ENCODE measurements at places on chromosomes 7 and 10.

- no peak for DNase-seq
- H3K36me3 ChIP-seq = peaks cover 5% of the 10 kb centered on the region
- H3K27ac ChIP-seq = no peak overlapping the region
- H3K4me3 ChIP-seq = no peak overlapping the region
These were observed 140.1 kb upstream of the JCAD start for GRCh38 chr10:30199376-30200016.

GRCh38 chr10:100866575-100867098 is 46.1 kb upstream of the SLF2 start:
- no peaks in the 10 kb centered on the region for H3K36me3 ChIP-seq
- H3K4me1 ChIP-seq = peaks cover 6% of the 10 kb centered on the region
- no peak overlapping the region for H3K4me3 ChIP-seq
- H3K27me3 ChIP-seq = peaks cover 42% of the 10 kb centered on the region

DNA sequence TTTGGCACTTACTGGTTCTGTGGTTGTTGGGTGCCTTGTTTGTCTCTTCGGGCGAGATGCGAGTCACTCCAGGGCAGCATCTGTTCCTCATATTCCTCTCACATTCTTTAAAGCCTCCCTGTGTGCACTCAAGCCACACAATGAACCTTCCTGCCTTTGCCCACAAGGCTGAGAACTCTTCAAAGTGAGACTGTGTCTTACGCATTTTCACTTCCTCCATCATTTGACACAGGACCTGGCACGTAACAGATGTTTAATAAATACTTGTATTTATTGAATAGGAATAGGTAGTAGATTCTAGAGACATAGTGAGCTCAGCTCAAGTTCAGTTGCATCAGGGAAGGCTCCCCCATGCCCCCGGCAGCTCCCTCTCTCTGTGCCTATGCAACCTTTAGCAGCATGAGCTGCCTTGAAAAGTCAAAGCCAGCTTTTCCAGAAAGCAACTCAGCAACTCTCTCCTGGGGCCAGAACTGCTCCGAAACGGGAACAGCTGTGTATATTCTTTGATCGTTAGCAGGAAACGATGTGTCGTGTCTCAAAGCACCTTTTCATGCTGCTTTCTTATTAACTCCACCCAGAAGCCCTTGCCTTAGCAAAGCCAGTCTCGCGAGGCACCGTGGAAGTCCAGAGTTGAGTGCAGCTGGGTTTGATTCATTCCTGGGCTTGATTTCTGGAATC is 97.5 kb downstream of the PFKFB3 start:
- H3K4me3 ChIP-seq = peak overlapping the region; percentile 72
- peak overlapping the region; percentile 74 for H3K27ac ChIP-seq
- peak; percentile 47 for DNase-seq
- H3K27me3 ChIP-seq = no peaks in the 10 kb centered on the region
- H3K4me1 ChIP-seq = peaks cover 70% of the 10 kb centered on the region

DNA sequence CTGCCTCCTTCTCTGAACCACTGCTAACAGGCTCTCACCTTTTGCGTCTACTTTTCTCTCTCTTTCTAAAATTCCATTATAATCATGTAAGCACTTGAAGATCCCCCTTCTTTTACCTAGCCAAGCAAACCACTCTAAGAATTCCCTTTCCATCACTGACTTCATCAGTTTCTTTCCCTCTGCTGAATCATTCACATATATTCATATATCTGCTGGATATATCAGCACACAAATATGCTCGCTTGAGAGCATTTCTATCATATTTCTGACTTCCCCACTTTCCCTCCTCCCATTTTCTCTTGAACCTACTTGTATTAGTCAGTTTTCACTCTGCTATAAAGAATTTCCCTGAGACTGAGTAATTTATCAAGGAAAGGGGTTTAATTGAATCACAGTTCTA is 84.2 kb upstream of the LRRN3 start:
- no peak overlapping the region for H3K27ac ChIP-seq
- no peaks in the 10 kb centered on the region for H3K27me3 ChIP-seq
- H3K36me3 ChIP-seq = no peaks in the 10 kb centered on the region

GRCh38 chr7:110065121-110065520 is 1025.8 kb upstream of the LRRN3 start:
- no peak overlapping the region for H3K27ac ChIP-seq
- no peak for DNase-seq
- no peak overlapping the region for H3K4me3 ChIP-seq
- H3K27me3 ChIP-seq = no peaks in the 10 kb centered on the region
- no peaks in the 10 kb centered on the region for H3K36me3 ChIP-seq

DNA sequence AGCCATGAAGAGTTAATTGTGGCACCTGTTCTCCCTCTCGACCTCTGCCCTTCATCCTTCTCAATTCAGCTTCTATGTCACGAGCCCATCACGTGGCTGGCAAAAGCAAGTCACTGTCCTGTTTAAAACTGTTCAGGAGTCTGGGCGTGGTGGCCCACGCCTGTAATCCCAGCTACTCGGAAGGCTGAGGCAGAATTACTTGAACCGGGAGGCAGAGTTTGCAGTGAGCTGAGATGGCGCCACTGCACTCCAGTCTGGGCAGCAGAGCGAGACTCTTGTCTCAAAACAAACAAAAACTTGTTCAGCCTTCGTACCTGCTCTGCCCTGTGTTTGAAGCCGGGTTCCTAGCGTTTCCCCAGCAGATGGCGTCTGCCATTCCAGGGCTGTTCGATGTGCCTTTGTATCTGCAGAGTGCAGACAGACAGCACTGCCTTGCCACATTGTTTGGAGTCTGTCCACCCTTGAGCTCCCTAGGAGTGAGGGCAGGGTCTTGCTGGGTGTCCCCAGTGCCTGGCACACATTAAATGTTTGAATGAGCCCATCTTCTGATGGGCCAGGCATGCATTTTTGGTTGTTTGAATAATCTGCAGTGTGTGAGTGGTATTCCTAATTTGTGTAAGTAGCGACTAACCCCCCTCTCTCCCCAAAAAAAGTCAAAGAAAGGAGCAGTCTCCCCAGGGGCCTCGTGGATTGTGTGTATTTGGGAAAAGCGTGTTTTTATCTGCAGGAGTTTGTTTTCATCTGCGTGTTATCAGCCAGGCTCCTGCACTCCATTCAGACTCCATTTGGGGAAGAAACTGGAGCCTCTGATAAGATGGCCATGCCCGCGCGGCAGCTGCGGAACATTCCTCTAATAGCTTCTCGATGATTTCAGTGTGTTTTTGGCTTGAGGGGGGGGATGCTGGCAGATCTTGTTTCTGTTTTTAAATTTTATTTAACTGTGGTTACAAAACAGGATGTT is 61.2 kb downstream of the DNAJB6 start:
- H3K36me3 ChIP-seq = peaks cover 3% of the 10 kb centered on the region
- H3K4me3 ChIP-seq = no peak overlapping the region
- DNase-seq = no peak

DNA sequence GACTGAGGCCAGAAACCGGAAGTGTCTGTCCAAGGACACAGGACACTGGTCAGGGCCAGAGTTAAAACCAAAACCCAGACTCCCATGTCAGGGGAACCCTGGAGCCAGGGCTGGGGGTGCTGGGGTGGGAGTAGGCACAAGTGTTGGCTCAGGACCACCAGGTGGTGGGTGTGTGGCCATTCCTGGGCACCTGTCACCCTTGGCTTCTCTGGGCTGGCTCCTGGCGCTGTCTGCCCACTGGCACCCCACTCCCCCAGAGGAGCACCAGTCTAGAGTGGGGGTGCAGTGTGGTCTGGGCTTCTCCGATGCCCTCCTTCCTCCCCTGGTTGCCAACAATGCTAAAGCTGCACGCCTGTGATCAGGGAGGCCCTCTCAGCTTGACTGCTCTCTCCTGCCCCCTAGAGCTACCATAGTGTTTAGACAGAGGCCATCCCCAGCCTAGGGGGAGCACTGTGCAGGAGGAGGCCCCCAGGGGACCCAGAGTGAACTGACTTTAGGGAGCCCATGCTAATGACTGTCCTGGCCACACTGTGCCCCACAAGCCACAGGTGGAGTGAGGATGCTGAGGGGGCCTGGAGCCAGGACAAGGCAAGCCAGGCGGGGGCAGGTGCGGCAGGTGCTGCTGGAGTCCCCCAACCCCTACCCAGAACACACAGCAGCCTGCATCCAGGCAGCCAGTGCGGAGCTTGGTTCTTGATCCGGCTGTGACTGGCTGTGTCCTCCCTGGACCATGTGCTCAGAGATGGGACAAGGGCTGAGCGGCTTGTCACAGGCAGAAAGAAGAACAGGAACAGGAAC is 11.0 kb downstream of the RASGEF1A start:
- no peak overlapping the region for H3K4me3 ChIP-seq
- DNase-seq = peak; percentile 56
- H3K4me1 ChIP-seq = no peaks in the 10 kb centered on the region
- H3K36me3 ChIP-seq = no peaks in the 10 kb centered on the region
- no peak overlapping the region for H3K27ac ChIP-seq

DNA sequence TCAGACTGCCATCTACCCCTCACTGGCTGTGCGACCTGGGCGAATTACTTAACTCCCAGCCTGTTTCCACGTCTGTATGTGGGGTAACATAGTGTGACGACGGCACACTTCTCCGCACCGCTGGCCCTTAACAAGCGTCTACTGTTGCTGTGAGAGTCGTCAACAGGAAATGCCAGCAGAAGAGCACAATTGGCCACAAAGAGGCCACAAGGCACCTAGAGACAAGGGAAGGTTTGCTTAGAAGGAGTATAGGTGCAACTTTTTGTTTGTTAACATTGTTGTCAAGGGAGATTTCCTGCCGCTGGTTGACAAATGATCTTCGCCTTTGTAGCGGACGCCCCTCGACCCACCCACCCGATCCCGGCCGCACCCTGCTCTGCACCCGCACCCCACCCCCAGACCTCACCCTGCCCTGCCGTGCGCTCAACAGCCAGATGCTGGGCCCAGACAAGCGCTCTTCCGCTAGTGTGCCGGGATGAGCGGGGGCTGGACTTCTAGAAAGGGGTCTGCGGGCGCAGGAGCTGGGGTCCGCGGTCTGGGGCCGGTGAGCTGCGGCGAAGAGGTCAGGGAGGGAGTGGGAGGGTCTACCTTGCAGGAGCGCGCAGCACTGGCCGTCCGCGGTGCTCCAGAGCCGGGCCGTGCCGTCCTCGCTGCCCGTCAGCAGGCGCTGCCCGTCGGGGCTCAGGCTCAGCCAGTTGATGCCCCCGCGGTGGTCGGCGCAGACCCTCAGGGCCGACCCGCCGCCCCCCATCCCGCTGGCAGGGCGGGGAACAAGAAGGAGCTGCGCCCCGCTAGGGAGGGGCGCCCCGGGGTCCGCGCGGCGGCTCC is 785 bp downstream of the WDR86 start:
- no peaks in the 10 kb centered on the region for H3K36me3 ChIP-seq
- H3K27me3 ChIP-seq = peaks cover 39% of the 10 kb centered on the region
- DNase-seq = peak; percentile 31
- H3K27ac ChIP-seq = peak overlapping the region; percentile 75
- H3K4me3 ChIP-seq = peak overlapping the region; percentile 81

- no peak overlapping the region for H3K4me3 ChIP-seq
- H3K4me1 ChIP-seq = no peaks in the 10 kb centered on the region
- no peak for DNase-seq
- H3K27ac ChIP-seq = no peak overlapping the region
- no peaks in the 10 kb centered on the region for H3K36me3 ChIP-seq
- no peaks in the 10 kb centered on the region for H3K27me3 ChIP-seq
These were observed 117.1 kb downstream of the ZMIZ1 start for GRCh38 chr10:79185796-79186374.

GRCh38 chr7:73708961-73709549 is 10.4 kb downstream of the STX1A start:
- no peak overlapping the region for H3K27ac ChIP-seq
- no peak for DNase-seq
- peaks cover 17% of the 10 kb centered on the region for H3K4me1 ChIP-seq
- H3K27me3 ChIP-seq = no peaks in the 10 kb centered on the region
- H3K36me3 ChIP-seq = no peaks in the 10 kb centered on the region
- no peak overlapping the region for H3K4me3 ChIP-seq

DNA sequence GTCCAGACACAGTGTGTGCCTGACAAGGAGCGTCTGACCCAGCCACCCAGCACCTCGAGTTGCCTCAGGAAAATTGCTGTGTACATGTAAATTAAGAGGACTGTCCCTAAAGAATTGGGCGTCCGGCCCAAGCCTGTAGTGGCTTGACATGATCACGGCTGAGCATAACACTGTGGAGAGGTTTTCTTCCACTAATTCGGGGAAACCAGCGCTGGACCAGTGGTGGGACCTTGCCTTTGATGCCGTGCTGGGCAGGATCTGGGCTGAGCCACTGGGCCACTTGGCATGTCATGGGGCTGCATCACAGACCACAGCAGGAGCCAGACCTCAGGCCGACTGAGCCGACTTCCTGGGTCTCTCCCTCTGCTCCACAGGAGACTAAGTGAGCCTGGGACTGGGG is 282.5 kb downstream of the GLRX3 start:
- no peaks in the 10 kb centered on the region for H3K36me3 ChIP-seq
- H3K27ac ChIP-seq = no peak overlapping the region
- H3K27me3 ChIP-seq = peaks cover 20% of the 10 kb centered on the region
- no peaks in the 10 kb centered on the region for H3K4me1 ChIP-seq

DNA sequence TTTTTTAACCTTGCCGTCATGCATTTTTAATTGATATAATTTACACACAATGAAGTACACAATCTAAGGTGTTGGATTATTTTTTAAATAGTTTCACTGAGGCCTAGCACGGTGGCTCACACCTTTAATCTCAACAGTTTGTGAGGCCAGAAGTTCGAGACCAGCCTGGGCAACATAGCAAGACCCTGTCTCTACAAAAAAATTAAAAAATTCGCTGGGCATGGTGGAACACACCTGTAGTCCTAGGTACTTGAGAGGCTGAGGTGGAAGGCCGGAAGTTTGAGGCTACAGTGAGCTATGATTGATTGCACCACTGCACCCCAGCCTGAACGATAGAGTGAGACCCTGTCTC is 92.8 kb upstream of the OIT3 start:
- DNase-seq = no peak
- no peaks in the 10 kb centered on the region for H3K36me3 ChIP-seq
- no peaks in the 10 kb centered on the region for H3K27me3 ChIP-seq
- H3K4me1 ChIP-seq = peaks cover 17% of the 10 kb centered on the region
- no peak overlapping the region for H3K27ac ChIP-seq

GRCh38 chr7:135189221-135189662 is 18.7 kb upstream of the CYREN start:
- H3K4me3 ChIP-seq = no peak overlapping the region
- H3K27ac ChIP-seq = no peak overlapping the region
- no peak for DNase-seq
- peaks cover 14% of the 10 kb centered on the region for H3K4me1 ChIP-seq
- H3K36me3 ChIP-seq = peaks cover 1% of the 10 kb centered on the region
